EL (cell line): ENCODE measurements at places on chromosomes 5 and 9.
A peak's percentile ranks its signal among the peaks of the same experiment; 100 is the strongest.

DNA sequence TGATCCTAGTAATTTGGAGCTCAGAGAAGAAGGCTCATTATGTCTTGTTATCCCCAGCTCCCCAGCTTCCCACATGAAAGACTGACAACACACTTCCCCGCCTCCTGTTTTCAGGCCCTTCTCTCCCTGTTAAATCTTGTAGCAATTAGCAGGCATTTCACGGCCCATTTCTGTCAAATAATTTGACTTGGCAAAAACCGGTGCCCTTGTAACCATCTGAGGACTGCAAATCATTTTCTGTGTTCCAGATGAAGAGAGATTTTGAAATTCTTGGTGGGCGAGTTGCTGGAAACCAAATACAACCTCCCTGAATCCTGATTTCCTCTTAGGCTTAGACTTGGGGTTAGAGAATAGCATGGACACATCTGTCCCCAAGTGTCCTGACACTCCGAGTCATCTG, 109.7 kb downstream of the MSX2 start:
- DNase-seq = peak; percentile 16

- no peak for DNase-seq
Observed at GRCh38 chr9:82170866-82171265, 182.3 kb downstream of the SPATA31D1 start.

- DNase-seq = no peak
Observed at GRCh38 chr5:174430940-174431339, 293.4 kb upstream of the MSX2 start.

- DNase-seq = no peak
Observed at GRCh38 chr5:122719991-122720746, 54.7 kb upstream of the SNX2 start.

GRCh38 chr5:176785184-176786145, 24.9 kb upstream of the UNC5A start:
- no peak for DNase-seq

DNA sequence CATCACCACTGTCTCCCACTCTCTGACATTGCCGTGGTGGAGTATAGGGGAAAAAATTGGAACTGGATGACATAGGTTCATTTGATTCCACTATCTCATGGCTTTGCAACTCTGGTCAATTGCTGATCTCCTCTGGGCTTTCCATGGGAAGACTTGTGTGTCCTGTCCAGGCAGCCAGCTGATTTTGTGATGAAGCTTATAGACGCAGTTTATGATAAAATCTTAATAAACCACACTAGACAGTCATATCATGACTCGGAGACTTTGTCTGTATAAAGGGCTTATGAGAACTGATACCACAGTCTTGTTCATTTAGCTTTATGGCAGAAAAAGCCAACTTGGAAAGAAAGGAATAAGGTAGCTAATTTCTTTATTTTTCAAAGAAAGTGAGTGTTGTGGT, 296.5 kb downstream of the MAST4 start:
- no peak for DNase-seq

GRCh38 chr5:125257997-125258396, 511.6 kb upstream of the ZNF608 start:
- no peak for DNase-seq

DNA sequence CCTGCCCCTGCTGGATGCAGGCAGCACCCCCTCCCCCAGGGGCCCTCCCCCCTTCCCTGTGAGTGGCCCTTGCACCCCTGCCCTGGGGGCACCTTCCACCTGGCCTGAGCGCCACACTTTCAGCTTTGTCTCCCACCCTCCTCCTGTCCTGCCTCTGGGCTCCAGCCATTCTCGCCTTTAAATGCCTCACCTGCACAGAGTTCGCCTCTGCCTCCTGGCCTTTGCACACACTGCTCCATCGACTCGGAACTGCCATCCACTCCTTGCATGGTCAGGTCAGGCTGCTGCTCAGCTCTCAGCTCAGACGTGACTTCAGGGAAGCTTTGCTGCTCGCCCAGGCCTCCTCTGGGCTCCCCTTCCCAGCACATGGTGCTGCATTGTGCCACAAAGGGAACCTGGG, 10.2 kb downstream of the FAM163B start:
- no peak for DNase-seq

GRCh38 chr9:126838895-126839294, 21.5 kb upstream of the ZBTB34 start:
- no peak for DNase-seq

DNA sequence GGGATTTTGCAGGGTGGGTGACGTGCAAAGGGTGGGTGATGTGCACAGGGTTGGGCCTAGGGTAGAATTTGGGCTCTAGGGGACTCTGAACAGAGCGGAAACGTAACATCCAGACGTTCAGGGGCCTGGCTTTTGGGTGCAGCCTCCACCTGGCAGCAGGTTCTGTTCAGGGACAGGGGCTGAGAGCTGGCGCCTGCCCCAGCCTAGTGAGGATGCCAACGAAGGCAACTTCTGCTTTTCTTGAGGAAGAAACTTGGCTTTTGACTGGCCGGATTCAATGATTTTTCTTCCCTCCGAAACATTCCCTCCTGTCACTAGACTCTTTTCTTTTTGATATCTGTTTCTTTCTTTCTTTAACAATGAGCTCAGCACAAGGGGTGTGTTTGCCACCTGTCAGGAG, 38.6 kb upstream of the SLC6A19 start:
- DNase-seq = no peak

DNA sequence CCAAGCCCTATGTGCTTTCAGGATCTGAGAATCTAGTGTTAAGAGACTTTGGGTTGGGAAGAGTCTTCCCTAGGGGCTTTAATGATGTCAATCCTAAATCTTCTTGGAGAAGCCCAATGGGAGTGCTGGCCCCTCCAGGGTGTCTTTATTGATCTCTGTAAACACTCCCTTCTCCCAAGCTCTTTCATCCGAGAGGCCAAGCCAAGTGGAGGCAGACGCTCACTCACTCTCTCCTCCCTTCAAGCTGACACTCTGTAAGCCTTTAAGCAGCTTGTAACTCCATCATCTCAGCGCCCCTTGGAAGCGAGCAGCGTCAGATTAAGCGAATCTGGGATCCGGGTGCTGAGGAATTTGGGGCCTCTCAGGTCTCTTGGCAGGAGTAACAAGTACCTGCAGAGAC, 37.7 kb downstream of the SPARC start:
- no peak for DNase-seq

GRCh38 chr5:6220346-6221088, 157.8 kb downstream of the MED10 start:
- no peak for DNase-seq

DNA sequence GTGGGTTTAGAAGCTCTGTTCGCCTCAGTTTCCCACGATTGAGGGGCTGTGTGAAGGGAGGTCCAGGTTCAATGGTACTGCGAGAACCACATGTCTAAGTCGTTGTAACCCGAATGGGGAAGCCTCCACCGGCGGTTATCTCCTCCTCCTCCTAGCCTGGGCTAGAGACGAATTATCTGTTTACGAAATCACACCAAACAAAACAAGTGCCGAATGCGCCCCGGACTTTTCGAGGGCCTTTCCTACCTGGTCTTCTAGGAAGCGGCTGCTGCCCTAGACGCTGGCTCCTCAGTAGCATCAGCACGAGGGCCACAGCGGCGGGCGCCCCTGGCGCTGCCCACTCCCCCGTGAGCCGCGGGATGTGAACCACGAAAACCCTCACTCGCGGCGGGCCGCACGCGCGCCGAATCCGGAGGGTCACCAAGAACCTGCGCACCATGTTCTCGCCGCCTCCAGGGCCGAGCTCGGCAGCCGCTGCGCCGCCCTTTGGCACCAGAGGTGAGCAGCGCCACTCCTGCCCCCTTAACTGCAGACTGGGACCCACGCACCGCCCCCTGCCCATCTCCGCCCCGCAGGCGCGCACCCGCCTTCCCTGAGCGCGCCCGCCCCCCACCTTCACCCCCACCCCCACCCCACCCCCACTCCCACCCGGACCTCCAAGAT, at the start of gene CDKN2A:
TSS of gene CDKN2A (minus strand) at position 500 of the 663 bp plus-strand sequence.
- DNase-seq = peak; percentile 64
